Retinal pigment epithelial cell (primary cell): ENCODE measurements at places on chromosomes 11 and 22.

GRCh38 chr11:34065505-34066203, 14.1 kb downstream of the CAPRIN1 start:
- DNase-seq = no peak

- DNase-seq = no peak
Measured at GRCh38 chr22:27380855-27381254, 420.7 kb downstream of the MN1 start.

DNA sequence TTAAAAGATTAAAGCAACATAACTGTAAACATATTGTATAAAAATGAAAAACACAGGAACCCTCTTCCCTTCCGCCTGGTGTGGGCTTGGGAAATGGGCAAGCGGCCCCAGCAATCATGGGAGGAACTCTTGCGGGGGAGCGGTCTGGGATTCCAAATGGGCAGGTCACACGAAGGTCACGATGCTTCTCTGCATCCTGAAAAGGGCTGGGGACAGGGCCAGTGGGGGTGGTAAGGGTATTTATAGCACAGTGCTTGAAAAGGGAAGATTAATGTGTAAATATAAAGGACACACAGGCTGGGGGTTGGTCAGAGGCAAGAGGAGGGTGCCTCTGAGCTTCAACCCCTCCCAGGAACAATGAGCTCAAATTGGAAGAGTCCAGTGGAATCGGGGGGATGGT, 46.9 kb upstream of the OR4B1 start:
- DNase-seq = no peak

- DNase-seq = no peak
Measured at GRCh38 chr11:131802440-131803115, 432.2 kb downstream of the NTM start.

DNA sequence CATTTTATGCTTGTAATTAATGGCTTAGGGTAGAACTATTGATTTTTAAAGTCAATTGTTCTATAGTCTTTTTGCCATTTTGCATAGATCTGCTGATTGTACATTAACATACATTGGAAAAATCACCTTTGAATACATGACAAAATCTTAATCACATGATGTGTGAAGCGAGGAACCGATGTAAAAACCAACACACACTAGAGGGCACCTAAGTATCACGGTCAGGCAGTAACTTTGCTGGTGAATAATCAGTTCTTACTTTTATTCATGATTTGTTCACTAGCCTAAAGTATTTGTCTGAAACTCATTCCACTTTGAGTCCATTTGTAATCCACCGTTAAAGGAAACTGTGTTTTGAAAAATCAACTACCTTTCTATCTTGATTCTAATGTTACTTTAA, 28.2 kb downstream of the JHY start:
- DNase-seq = no peak

- DNase-seq = no peak
Measured at GRCh38 chr11:19253817-19254216, 13.1 kb upstream of the E2F8 start.

GRCh38 chr11:57787920-57788702, 26.5 kb downstream of the CTNND1 start:
- DNase-seq = no peak

DNA sequence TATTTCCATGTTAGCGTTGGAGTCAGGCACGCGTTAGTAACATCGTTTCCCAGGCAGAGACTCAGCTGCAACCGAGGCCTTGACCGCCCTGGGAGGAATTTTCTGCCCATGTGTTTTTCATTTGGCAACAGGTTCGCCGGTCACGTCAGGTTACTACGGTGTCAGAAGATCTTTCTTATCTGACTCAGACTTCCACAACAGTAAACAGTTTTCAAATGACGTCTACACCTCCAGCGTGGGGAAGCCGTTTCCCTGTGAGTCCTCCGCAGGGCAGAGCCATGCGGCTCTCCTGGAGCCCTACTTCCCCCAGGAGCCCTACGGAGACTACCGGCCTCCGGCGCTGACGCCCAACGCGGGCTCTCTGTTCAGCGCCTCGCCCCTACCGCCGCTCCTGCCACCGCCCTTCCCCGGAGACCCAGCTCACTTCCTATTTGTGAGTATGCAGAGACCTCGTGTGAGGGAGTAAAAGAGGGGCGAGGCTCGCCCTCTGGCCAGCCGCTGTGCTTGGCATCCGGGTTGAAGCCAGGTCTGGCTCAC, 14.3 kb upstream of the POU2AF3 start:
- DNase-seq = no peak

GRCh38 chr22:45329530-45329936, 19.8 kb downstream of the FAM118A start:
- no peak for DNase-seq

DNA sequence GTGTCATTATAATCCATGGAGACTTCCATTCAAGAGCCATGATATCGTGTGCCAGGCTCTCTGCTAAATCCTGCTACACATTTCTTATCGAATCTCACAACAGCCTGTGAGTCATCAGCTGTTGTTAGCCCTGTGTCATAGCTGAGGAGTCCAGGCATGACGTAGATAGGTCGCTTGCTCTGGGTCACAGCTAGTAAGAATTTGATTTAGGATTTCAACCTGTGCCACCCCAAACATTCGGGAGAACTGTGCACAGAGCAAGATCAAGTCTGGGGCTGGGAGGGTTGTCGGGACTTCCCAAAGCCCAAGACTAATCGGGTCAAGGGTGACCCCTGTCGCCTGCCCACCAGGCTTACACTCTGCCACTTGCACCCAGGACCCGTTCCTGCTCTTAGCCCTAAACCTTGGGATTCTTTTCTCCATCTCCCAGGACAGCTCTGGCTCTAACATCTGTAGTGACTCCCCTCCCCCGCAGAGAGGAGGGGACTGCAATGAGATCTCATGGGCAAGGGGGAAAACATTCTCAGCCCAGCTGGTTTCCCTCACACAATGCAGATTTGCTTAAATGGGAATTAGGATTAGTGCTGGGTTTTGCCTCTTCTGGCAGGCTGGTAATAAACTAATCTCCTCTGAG, 34.3 kb downstream of the TSPAN18 start:
- peak; percentile 94 for DNase-seq

- peak; percentile 71 for DNase-seq
Measured at GRCh38 chr11:64007629-64008282, 21.5 kb downstream of the OTUB1 start.

DNA sequence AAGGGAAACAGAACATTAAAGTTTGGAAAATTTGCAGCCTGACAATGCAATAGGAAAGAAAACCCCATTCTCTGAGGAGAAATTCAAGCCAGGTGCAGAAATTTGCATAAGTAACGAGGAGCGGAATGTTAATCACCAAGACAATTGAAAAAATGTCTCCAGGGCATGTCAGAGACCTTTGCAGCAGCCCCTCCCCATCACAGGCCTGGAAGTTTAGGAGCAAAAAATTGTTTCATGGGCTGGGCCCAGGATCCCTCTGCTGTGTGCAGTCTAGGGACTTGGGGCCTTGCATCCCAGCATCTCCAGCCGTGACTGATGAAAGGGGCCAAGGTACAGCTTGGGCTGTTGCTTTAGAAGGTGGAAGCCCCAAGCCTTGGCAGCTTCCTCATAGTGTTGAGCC, 780.2 kb downstream of the LRRC4C start:
- no peak for DNase-seq
